ENCODE measurements at places on chromosomes 7 and 10.

DNA sequence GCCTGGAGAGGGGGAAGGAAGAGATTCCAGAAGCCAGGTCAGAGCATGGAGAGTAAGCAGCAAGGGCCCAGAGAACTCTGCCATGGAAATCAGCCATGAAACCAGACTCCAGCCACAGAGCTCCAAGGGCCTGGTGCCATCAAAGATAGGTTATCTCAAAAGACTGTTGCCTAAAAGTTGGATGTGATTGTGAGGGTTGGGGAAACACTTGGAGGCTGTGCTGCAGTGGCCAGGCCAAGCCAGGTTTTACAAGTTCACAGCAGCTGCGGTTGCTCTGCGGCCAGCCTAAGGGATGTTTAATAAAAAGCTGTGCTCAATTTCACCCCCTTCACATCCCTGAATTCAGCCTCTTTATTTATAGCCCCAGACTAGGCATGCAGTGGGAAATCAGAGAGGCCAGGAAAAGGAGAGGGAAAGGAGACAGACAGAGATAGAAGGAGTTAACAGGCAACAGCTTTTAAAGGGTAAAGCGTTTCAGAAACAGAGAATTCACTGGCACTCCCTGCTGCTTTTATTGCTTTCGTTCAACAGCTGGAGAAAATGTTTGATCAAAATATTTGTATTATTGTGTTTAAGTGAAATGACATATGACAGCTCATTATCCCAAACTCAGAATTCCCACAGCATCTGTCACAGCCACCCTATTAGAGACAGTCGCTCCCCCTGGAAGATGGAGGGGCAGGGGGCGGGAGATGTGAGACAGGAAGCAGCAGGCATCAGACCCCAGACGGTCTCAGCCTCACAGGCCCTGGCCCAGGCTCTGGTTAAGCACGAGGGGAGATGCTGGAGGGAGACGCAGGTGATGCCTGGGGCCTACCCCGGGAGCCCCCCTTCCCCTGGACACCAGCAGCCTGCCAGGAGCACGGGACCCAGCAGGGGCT, 140.1 kb downstream of the GLI3 start:
- DNase-seq: no peak

GRCh38 chr10:130493021-130493420, 356.8 kb downstream of the GLRX3 start:
- DNase-seq: no peak

DNA sequence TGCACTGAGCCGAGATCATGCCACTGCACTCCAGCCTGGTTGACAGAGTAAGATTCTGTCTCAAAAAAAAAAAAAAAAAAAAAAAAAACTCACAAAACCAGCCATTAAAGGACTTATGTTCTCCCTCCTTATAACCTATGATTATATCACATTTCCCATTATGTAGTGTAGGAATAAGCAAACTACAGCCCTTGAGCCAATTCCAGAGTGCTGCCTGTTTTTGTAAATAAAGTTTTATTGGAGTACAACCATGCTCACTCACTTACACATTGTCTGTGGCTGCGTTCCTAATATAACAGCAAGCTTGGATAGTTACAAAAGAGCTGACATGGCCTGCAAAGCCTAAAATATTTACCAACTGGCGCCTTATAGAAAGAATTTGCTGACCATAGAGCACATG, 72.7 kb upstream of the ARID5B start:
- DNase-seq: no peak

DNA sequence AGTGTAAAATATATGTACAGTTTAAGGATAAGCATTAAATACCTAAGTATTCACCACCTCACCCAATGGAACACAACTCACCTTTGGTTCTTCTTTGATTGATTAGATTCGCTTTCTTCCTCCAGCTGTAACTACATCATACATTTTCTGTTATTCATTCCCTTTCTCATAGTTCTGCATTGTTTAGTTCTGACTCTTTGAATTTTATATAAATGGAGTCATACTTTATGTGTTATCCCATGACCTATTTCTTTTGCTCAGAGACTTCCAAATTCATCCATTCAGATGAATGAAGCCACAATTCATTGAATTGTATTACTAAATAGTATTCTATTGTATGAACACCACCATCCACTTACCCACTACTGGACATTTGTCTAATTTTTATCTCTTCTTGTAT, 12.3 kb downstream of the THNSL1 start:
- DNase-seq: no peak

DNA sequence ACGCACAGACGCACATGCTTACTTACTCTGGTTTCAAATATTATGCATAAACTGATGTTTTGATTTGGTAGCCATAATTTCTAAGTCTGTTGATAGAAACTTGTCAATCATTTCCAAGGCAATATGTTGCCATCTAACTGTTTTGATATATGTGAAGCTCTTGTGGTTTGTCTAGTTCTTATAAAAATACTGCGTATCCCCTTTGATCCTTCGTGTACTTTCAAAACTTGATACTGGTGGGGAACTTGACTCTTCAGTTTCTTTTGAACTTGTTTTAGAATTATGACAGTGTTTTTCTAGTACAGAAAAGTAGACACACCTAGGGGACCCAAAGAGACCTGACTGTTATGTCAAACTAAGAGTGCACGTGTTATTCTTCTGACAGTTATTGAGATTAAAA, 708.0 kb downstream of the LRMDA start:
- no peak for DNase-seq

DNA sequence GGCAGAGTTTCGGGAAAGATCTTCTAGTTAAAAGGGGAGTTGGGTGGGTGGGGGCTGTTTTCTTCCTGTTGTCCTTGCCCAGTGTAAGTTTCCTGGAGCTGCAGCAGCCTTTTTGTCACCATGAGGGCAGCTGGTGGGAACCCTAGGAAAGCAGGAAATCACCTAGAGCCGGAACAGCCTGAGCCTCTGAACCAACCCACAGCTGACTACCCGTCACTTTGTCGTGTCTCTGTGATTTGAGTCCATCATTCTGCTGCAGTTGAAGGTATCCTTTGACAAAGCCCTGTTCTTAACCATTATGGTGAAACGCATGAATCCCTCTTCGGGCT, 1.2 kb upstream of the C10orf143 start:
- DNase-seq: no peak

GRCh38 chr10:6018422-6018821, 41.1 kb upstream of the IL15RA start:
- no peak for DNase-seq

GRCh38 chr10:128744092-128744491, 617.9 kb upstream of the MKI67 start:
- DNase-seq: peak; percentile 57

DNA sequence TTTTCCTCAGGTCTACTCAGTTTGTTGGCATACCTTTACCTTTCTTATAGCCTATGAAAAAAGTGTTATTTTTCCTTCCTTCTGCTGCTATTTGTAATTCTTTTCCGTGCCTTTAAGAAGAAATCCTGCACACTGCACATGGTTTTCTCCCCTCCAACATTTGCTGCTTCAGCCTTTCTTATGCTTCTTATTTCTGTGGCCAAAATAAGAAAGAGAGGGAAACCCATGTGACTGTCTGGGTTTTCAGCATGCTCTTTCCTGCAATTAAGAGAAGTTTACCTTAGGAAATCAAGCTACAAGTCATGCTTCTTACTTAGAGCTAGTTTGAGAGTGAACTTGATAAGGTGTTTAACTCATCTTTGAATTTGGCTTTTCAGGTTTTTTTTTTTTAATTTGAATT, 11.0 kb downstream of the TBC1D12 start:
- no peak for DNase-seq

- no peak for DNase-seq
These were observed 1.5 kb upstream of the FXYD4 start for GRCh38 chr10:43369921-43370320.

DNA sequence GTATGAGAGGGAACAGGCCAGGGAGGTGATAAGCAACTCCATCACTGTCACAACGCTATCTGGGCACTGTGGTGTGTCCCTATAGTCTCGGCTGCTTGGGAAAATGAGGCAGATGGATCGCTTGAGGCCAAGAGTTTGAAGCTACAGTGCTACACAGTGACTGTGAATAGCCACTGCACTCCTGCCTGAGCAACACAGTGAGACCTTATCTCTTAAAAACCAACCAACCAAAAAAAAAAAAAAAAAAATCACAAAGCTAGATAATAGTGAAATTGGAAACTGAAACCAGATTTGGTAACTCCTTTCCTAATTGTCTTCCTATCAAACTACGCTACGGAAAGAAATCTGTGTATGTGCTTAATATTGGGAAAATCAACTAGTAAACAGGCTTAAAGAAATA, 14.1 kb downstream of the MICU1 start:
- no peak for DNase-seq

DNA sequence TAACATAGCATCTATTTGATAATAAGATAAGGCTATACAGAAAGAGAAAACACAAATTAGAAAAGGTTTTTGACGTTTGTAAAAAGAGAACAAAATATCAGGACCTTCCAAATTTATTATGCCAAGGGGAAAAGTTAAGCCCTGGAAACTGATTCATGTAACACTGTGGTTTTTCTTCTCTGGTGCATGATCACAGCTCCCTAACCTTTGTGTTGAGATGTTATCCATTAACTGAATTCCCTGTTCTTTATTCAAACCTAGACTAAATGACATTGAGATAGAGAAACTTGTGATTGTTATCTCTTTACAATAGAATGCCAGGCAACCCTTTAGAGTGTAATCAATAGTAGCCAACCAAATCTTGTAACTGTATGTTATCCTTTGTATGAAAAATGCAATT, 141.5 kb upstream of the NRG3 start:
- no peak for DNase-seq

Data from HT1080 (cell line).